Choroid plexus epithelial cell (primary cell): ENCODE measurements at places on chromosomes 7 and 10.
A peak's percentile ranks its signal among the peaks of the same experiment; 100 is the strongest.

GRCh38 chr10:97024168-97025073, 161.3 kb downstream of the SLIT1 start:
- DNase-seq = peak; percentile 76

DNA sequence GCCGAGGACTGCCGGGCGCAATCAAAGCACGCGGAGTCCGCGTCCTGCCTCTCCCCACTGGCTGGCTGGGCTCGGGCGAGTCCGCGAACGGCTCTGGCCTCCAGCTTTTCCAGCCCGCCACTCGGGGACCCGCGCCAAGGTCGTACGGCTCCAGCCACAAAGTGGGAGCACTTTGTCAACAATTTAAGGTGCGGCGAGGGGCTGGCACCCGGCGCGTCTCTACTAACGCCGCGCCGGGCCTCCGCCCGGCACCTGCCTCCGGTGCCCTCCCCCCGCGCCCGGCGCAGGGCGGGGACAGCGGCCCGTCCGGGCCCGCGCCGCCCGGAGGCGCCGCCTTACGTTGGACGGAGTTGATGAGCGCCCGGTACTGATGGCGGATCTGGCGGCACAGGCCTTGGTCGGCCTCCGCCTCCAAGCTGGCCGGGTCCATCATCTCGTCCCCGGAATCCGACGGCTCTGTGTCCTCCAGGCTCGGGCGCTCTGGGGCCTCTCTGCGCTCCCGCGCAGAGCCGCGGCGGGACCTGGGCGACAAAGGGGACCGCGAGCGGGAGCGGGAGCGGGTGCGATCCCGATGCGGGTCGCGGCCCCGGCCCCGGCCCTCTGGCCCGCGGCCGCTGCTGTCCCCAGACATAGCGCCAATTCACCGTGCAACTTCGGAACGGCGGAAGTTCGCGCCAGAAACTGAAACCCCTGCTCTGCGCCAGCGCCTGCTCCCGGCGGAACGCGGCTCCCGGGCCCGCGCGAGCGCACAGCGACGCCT, at the start of gene NSMCE4A:
NSMCE4A (minus strand) TSS at position 683 of the 760 bp plus-strand sequence; CDS start at position 631, 52 bp downstream.
- DNase-seq = peak; percentile 76

DNA sequence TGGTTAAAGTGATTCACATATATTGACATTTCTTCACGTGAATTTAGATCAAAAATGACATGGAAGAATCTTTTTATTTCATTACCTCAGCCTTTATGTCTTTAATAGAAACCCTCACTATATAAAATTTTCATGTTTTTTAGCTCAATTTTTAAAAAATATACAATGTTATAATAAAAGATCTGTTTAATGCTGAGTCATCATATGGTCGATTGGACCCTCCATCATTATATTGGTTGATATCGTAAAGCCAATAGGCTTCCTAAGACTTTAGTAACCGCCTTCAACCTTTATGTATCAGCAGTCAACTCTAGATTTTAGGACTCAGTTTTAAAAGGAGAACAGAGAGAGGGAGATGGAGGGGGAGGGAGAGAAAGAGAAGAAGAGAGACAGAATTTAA, 162.3 kb upstream of the FERD3L start:
- no peak for DNase-seq

GRCh38 chr10:63467841-63468240, 2.1 kb upstream of the JMJD1C start:
- DNase-seq = no peak

- no peak for DNase-seq
Observed at GRCh38 chr7:45972629-45973312, 51.7 kb upstream of the IGFBP3 start.

GRCh38 chr7:142391191-142391992, 133.5 kb upstream of the PRSS58 start:
- DNase-seq = peak; percentile 21

DNA sequence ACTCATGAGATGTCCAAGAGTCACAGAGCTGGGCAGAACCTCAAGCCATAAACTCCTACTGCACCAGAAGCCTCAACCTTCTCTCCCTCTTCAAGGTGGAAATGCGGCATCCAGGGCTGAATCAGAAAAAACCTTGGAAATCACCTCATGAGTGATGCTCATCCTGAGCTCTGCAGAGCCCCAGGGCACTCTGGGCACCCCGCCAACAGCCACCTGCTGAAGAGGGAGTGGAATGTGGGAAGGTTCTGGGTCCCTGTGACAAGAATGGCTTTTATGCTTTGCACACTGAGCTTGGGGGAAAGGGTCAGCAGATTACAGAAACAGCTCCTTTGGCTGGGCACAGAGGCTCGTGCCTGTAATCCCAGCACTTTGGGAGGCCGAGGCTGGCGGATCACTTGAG, 18.8 kb downstream of the NUDT1 start:
- peak; percentile 21 for DNase-seq
